NCI-H1436 treated with DMSO at 0.1 percent for 48 hours (cell line): ENCODE measurements at places on chromosomes 13 and 19.

DNA sequence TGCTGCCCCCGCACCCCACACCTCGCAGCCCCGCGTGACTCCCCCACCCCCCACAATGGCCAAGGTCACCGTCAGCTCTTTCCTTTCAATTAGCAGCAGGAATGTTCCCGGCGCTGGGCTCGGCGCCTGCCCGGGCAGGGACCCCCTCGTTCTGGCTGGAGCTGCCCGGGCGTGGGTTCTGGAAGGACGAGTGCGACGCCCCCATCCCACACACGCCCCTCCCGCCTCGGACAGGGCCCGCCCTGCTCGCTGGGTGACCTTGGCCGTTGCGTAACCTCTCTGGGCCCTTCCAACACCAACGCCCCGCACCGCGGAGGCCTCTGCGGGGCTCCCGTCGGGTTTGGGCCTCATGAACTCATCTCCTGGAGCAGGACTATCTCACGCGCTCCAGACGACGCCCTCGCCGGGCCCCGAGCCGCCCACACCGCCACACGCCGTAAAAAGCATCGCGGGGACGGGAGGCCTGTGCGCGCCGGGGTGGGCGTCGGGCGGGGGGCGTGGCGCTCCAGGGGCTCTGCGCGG is 10.3 kb downstream of the PALM start:
- DNase-seq, result no peak

- DNase-seq, result no peak
Observed at GRCh38 chr13:95677564-95678266, 776 bp downstream of the DNAJC3 start.

GRCh38 chr19:10854350-10855089 is 6.3 kb downstream of the C19orf38 start:
- no peak for DNase-seq

DNA sequence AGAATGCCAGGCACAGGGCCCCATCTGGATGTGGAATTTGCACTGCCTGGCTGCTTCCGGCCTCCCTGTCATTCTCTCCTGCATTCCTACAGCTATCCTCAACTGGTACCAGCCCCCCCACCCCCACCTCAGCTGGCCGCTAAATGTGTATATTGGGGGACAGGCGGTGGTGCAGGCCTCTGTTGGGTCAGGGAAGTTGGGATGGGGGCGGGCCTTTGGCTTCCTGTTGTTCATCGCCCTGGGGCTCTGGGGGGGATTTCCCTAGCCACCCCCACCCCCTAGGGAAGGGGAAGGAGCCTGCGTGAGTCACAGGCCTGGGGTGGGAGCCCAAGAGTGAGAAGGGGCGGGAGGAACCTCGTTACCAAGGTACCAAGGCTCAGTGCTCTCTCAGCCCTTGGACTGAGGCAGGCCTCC is 10.6 kb downstream of the POU2F2 start:
- no peak for DNase-seq

GRCh38 chr19:5247957-5248705 is 92.5 kb downstream of the PTPRS start:
- no peak for DNase-seq
